ENCODE measurements at places on chromosomes 12 and 14. TPM values are rescaled to one million over a fixed set of nuclear protein-coding genes. Genes with fewer than 3 reads are reported as not detected.

The PPP4R4 gene
- under 0.01 TPM for total RNA-seq

The CMAS gene
- total RNA-seq, result 16.8 TPM

The TAS2R42 gene
- not detected for total RNA-seq

The ACSS3 gene
- 26.8 TPM for total RNA-seq

The KMT2D gene
- 37.1 TPM for total RNA-seq

The CPM gene
- total RNA-seq, result 23.3 TPM

The GNB3 gene
- total RNA-seq, result 3.9 TPM

DNA sequence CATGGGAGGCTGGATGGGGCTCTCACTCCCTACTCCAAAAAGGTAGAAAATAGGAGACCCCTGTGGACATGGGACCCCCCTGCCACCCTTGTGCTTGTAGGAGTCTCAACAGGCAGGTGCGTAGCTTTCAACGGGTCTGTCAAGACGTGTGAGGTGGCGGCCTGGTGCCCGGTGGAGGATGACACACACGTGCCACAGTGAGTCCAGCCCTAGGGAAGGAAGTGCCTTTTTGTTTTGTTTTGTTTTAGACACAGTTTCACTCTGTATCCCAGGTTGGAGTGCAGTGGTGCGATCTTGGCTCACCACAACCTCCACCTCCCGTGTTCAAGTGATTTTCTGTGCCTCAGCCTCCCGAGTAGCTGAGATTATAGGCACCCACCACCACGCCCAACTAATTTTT is 12.9 kb downstream of the P2RX4 start:
- DNase-seq, result no peak

DNA sequence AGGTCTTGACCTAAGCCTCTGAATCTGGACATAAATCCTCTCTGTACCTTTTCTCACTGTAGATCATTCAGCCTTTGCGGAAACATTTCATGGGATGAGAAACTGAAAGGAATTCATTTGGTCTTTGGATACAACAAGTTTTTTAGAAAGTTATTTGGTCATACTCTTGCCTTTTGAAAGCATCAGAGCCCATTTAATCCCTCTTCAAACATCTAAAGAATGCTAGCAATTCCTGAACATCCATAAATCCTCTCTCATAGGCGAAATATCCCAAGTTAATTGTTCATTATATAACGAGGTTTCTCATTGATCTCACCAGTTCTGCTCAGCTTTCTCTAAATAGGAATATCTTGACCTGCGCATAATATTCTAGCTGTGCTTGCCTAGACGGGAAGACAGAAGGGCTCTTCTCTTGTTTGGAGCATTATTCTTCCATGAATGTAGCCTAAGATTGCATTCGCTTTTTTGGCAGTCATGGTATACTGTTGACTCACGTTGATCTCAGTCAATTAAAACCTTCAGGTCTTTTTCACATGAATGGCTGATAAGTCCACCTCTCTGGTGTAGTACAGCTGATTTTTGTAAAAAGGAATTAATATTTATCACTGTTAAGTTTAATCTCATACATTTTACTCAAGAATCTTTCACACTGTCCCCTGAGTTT is 24.1 kb downstream of the NTN4 start:
- no peak for DNase-seq

GRCh38 chr14:44847526-44848309 is 114.0 kb downstream of the KLHL28 start:
- DNase-seq, result no peak

DNA sequence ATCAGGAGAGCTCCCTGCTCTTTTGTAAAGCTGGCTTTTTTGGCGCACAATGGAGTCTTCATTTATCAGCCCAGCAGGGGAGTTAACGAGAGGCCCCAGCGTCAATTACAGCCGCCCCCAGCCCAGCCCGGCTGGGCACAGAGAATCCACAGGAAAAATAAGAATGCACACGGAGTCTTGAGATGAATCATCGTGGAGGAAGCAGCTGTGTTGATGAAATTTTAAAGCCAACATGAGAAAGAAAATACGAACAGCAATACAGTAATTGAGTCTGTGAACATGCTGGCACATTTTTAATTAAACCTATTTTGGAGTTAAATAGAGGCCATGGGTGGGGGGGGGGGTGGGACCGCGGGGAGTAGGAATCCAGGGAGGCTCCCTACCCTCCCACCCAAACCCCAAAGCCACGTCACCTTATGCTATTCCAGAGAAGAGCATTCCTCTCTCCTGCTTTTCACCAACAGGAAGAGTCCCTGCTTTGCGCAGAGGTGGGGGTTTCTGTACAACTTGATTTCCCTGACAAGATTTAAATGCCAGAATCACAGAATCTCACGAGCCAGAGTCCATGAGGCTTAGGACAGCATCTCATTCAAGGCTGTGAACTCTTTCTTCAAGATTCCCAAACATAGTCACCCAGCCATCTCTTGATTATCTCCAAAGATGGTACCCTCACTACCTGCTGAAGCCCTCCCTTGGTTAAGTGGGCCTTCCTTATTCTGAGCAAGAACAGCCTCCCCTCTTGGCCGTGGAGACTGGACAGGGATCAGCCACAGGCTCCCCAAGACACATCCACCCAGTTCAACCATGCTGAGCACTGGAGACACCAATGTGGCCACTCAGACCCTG is 50.3 kb downstream of the CCNK start:
- DNase-seq, result peak; percentile 57

GRCh38 chr12:109358154-109358869 is 10.6 kb downstream of the MYO1H start:
- peak; percentile 46 for DNase-seq

GRCh38 chr14:101336183-101336582 is 225.1 kb upstream of the DIO3 start:
- no peak for DNase-seq

GRCh38 chr14:77318006-77318553 is 2.6 kb downstream of the POMT2 start:
- no peak for DNase-seq

DNA sequence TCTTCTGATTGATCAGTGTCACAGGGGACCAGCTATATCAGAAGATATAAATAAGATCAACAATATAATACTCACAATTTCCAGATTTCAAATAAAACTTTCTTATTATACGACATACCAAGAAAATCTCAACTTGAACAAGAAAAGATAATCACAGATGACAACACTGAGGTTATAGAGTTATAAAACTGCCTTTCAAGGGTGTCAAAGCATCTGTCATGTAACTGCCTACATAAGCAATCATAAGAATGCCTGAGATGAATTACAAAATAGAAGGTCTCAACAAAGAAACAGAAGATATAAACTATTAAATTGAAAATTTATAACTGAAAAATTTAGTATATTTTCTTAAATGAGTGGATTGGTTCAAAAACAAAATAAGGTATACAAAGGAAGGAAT is 659.2 kb downstream of the SLC16A7 start:
- no peak for DNase-seq

GRCh38 chr12:843609-844008 is 91.2 kb downstream of the WNK1 start:
- peak; percentile 70 for DNase-seq

GRCh38 chr12:56683-57346 is 9.8 kb upstream of the IQSEC3 start:
- DNase-seq, result no peak

- DNase-seq, result peak; percentile 10
Measured at GRCh38 chr12:103908877-103909276, 21.3 kb upstream of the HSP90B1 start.

- no peak for DNase-seq
Measured at GRCh38 chr12:123153906-123154305, 3.0 kb upstream of the PITPNM2 start.
